ENCODE measurements at places on chromosomes 1 and 21.

GRCh38 chr1:167430849-167431242, 87.5 kb downstream of the CD247 start:
- DNase-seq: no peak

- DNase-seq: no peak
Observed at GRCh38 chr21:44716984-44717383, 5.6 kb upstream of the TSPEAR start.

GRCh38 chr1:32953495-32953894, 11.1 kb downstream of the RNF19B start:
- DNase-seq: peak; percentile 75

- DNase-seq: no peak
Observed at GRCh38 chr1:171788696-171789095, 7.2 kb downstream of the METTL13 start.

GRCh38 chr1:186531561-186532165, 70.7 kb upstream of the PDC start:
- DNase-seq: peak; percentile 10

DNA sequence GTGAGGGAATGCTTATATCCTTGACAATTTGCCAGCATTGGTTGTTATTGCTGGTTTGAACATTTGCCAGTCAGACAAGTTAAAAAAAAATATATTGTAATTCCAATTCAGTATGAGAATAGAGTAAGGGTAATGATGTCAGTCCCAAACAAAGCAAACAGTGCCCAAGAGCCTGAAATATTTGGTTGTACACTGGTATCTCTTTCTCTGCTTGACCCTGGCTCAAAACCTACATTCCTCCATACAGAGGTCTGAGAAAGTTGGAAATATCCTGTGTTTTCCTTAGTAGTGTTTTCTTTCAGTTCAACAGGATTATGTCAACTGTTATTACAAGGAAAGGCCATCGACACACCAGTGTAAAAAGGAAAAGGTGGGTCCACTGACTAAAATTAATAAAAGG, 145.6 kb downstream of the MRPL39 start:
- DNase-seq: no peak

GRCh38 chr1:201597551-201598230, 58.8 kb downstream of the NAV1 start:
- DNase-seq: no peak

DNA sequence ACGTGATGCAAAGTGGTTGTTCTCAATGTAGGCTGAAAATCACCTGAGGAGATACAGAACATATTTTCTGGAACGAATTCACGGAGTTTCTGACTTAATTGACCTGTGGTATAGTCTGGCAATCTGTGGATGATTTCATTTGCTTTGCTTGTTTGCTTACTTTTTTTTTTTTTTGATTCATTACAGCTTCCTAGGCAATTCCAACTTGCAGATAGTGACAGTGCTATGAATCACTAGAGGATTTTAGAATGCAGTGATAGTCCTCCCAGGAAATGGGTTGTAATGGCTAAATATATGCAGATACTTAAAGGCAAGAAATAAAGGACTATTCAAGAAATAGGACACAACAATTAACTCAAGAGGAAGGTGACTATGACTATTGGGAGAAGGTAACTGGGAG, 1378.1 kb upstream of the PRMT6 start:
- no peak for DNase-seq

DNA sequence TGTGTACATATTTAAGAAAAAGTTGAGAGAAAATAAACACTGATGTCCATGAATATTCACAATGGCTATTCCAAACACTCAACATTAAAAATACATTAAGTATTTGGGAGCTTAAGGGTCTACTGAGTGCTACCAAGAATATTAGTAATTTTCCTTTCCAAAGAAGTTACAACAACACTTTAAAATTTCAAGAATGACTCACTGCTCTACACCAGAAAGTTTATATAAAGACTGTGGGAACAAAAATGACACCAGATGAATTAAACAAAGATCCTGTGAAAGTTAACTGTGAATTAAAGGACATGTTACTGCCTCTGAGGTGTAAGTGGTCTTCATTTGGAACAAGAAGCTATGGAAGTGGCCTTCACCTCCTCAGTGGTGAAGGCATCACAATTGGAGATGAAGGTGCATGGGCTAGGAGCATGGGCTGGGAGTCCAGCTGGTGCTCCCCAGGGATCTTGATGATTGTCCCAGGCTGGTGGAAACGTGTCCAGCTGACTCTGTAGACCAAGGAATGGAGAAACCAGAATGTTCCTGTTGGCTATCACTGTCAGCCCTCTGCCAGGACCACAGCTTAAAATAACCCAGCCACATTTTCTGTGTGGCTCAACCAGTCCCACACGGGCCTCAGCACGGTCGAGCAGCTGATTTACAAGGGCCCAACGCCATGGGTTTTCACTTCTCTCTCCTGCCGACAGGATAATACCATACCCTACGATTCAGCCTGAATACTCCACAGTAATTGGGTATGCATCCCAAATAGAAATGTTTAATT, 28.8 kb downstream of the TAF5L start:
- DNase-seq: peak; percentile 37

DNA sequence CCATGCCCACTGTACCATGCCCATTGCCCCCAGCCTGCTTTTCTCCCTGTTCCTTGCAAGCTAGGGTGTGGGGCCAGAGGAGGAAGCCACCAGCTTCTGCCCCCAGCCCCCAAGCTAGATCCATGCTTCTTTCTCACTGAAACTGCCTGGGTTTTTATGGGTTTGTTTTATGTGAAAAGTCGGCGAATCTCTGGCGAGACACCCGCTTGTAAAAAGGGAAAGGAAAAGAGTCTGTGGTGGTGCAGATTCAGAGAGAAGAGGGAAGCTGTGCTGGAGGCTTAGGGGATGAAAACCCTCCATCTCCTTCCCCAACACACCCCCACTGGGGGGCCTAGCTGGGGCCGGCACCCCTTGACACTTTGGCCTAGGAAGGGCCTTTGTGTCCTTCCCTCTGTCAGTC, 26.2 kb downstream of the GRHL3 start:
- DNase-seq: no peak

DNA sequence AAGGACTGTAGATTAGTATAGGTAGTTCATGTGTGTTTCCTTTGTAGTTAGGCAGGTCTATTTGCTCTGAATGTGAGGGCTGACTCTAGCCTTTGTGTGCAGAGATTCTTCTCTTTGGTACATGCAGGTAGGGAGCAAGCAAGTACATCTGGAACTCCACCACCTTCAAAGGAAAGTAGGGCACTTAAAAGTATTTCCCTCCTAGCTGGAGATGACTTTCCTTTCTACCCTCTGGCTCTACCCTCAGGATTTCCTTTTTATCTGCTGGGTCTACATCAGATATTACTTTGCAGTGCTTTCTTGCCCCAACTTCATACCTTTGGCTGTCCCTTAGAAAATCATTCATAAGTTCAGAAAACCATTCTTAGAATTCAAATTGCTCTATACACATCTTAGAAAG, 91.7 kb upstream of the HIVEP3 start:
- DNase-seq: no peak

DNA sequence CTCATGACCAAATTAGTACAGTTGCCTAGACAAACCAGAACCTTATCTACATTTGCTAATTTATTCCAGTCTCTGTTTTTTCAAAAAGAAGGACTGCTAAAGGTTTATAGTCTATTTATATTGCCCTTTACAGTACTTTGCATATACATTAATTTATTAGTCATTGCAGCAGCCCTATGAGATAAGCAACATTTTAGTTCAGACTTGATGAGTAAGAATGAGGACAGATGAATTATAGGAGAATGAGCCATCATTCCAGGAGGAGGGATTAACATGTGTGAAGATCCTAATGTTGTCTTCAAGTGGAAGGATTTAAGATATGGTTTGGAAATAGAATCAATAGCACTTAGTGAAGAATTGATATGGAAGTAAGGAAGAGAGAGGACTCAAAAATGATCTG, 152.4 kb downstream of the KCTD3 start:
- no peak for DNase-seq

DNA sequence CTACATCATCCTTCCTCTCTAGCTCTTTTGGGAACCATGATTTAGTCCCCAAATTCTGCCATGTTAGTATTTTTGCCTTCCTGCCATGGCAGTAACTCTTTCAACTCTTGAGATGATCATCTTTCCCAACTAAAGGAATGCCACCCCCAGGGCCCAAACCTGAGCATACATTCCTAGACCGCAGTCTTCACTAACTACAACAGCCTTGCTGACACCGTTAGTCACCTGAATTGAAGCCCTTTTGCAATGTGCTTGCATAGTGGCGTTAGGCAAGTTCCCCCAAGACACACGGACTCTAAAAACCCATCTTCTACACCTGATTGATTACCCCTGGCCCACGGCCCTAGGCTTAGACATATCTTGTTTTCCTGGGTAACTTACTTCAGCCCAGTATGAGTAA, 16.4 kb upstream of the YTHDF2 start:
- DNase-seq: no peak

DNA sequence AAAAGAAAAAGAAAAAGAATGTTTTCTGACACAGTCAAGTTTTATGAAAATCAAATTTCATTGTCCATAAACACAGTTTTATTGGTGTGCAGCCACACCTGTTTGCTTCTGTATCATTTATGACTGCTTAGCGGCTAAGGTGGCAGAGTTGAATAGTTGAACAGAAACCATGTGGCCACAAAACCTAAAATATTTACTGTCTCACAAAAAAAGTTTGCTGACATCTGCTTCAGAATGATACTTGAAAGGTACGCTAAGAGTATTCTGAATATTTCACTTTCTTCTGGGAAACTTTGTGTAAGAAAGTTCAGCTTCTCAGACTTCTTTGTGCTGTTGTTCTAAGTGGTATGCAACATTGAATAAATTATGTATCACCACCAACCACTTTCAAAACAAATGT, 6.2 kb downstream of the KCNK1 start:
- no peak for DNase-seq

DNA sequence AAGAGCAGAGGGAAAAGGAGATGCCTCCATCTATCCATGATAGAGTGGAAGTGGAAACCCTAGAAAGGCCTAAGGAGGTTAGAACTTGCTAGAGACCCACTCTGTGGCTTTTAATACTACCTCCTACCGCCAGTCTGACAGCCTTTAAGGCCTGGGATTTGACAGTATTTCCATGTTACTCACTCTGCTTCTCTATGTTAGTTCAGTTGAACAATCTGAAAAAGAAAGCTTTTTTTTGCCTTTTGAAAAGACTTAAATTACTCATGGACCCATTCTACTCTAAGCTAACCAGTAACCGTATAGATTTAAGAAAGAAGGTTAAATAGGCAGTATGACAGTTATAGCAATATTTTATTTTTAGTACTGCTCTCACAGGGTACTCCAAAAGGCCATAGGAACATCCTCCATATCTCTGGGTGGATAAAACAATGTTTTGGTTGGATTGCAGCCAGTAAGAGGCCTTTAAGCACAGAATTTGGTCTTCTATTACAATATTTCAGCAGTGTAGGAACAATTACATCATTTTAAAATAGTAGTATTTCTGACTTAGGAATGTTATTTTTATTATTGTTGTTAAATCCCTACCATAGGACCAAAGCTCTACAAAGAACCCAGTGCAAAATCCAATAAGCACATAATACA, 15.9 kb upstream of the GPR25 start:
- DNase-seq: no peak

GRCh38 chr1:247746391-247746935, 1.5 kb downstream of the OR14A2 start:
- DNase-seq: no peak

DNA sequence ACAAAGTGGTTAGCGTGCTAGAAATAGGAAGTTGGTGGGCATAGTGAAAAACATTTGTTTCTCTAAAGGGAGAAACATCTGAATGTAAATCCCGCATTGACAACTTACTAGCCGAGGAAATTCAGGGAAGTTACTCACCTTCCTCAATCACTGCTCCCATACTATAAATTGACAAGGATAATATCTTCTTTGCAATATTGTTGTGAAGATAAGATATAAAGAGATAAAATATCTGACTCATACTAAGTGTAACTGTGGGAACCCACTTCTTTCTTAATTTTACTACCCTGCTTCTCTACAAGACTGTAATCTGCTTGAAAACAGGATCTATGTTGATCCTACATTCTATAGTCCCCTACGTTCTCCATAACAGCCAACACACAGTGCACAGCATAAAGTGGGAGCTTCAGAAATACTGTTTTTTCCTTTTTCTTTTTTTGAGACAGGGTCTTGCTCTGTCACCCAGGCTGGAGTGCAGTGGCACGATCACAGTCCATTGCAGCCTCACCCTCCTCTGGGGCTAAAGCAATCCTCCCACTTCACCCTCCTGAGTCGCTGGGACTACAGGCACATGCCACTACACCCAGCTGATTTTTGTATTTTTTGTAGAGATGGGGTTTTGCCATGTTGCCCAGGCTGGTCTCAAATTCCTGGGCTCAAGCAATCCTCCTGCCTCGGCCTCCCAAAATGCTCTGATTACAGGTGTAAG, 57.4 kb upstream of the C1orf21 start:
- DNase-seq: no peak

DNA sequence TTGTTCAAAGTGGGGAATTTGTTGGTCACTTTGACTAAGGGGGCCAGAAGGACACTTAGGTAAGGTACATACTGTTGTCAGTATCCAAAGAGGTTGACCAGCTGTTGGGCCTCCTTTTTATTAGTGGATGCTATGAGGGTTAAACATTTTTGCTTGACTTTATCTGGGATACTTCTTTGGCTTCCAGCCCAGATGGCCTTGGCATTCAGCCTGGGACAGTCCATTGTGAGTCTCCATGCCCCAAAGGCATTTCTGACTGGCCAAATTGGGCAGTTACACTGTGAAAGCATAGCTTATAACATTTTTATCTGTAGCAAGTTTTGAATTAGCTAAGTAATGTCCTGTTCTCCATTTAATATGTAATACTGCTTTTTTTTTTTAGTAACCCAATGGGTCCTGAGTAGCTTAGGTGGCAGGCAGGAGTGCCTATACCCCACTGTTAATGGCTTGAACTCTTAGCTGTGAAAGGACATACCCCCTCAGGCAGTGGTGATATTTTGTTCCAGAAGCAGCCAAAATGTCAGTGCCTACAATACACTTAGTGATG, 35.4 kb upstream of the CD1D start:
- no peak for DNase-seq

GRCh38 chr21:42696501-42697040, 43.1 kb downstream of the PDE9A start:
- no peak for DNase-seq

DNA sequence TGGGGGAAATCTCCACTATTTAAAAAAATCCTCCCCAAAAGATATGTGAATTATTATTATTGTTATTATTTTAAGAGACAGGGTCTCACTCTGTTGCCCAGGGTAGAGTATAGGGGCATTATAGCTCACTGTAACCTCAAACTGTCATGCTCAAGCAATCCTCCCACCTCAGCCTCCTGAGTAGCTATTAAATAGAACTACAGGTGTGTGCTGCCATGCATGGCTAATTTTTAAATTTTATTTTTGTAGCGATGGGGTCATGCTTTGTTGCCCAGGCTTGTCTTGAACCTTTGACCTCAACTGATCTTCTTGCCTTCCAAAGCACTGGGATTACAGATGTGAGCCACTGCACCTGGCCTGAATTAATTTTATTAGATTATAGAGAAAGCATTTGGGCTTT, 116.8 kb downstream of the RABGAP1L start:
- no peak for DNase-seq

- peak; percentile 59 for DNase-seq
Observed at GRCh38 chr1:212557739-212558692, 50.5 kb upstream of the ATF3 start.
